ENCODE measurements at places on chromosomes 7 and 10.

DNA sequence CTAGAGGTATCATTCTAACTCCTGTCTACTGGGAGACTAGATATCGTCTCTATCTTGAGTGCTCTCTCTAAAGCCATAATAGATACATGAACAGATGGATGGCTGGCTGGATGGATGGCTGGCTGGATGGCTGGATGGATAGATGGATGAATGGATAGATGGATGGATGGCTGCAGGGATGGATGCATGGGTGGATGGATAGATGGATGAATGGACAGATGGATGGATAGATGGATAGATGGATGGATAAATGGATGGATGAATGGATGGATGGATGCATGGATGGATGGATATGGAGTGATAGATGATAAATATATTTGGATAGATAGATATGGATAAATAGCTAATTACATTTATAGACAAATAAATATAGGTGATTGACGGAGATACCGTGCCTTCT is 191.2 kb upstream of the KLF6 start:
- no peak for DNase-seq

GRCh38 chr10:10886861-10887531 is 130.7 kb upstream of the CELF2 start:
- no peak for DNase-seq

GRCh38 chr7:54989453-54990225 is 29.2 kb upstream of the EGFR start:
- DNase-seq: no peak

- DNase-seq: no peak
These were observed 141.8 kb upstream of the GPR22 start for GRCh38 chr7:107327986-107328569.

GRCh38 chr10:129847741-129848483 is 116.2 kb downstream of the EBF3 start:
- DNase-seq: no peak

- no peak for DNase-seq
These were observed 73.8 kb upstream of the CDK1 start for GRCh38 chr10:60704471-60704870.

- DNase-seq: no peak
These were observed 13.0 kb downstream of the LHPP start for GRCh38 chr10:124474514-124475070.

DNA sequence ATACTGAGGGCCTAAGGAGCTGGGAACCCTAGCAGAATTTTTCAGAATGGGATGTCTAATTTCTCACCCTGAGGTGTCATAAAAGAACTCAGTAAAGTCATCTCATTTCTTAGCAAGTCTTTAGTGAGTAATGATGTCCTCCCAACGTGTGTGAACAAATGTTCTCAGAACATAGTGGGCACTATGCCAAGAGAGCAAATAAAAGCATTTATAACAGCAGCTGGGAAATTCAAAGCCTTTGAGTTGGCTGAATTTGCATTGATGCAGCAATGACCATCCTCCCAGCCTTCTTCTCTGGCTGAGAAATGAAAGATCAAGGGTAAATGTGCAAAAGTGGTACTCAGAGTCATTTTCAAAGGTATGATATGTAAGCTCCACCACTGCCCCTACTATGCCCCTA is 109.4 kb downstream of the FAM107B start:
- DNase-seq: no peak

GRCh38 chr10:123904834-123905409 is 13.3 kb upstream of the CPXM2 start:
- no peak for DNase-seq

GRCh38 chr7:90172624-90173023 is 18.4 kb downstream of the STEAP1 start:
- DNase-seq: no peak

DNA sequence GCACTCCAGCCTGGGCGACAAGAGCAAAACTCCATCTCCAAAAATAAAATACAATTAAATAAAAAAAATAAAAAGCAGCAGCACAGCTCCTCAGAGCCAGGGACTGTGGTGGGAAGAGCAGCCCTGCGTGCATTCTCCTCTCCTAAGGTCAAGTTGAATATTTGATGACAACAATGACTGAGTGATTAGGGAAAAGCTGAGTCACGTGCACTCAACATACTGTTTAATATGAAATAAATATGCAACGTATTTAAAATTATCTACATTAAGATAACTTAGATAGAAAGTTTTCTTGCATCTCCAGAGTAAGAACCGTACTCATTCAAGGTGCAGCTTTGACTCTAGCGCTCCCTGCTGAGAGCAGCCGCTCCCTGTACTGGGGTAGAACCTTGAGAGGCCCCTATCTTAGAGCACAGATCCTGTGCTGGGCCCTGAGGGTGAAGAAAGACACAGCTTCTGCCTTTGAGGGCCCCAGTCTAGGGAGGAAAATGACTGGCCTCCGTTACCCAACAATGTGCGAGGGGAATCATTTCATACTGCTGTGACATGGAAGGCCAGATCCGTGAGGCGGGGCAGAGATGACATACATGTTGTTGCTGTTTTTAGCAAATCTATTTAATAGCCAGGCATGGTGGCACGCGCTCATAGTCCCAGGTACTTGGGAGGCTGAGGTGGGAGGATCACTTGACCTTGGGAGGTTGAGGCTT is 81.1 kb downstream of the SVIL start:
- DNase-seq: no peak

DNA sequence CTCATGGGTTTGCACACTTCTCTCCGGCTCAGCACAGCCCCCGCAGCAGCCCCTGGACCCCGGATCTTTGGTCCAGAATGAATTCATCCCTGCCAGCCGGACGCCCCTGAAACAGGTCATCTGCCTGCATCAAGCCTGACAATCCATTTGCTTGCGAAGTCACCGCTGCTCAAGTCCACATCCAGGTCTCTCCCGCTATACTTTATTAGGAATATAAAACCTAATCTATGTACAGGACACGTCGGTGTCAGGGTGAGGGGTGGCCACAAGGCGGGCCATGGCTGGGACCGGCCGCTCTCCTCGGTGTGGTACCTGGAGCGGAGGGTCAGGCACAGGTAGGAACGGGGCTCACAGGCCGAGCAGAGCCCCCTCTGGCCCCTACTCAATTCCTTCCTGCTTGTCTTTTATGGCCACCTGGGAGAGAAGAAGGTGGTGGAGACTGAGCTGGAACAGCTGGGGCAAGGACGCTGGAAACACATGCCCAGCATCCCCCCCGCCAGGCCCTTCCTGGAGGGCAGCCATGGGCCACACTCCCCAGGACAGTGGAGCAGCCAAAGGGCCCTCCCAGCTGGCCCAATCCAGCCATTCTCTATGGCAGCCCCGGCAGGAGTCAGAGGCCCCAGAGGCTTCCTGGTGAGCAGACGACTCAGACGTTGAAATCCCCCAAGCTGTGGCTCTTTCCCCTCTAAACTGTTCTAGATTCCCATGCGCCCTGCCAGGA is 5.3 kb downstream of the POLR2J start:
- DNase-seq: no peak

DNA sequence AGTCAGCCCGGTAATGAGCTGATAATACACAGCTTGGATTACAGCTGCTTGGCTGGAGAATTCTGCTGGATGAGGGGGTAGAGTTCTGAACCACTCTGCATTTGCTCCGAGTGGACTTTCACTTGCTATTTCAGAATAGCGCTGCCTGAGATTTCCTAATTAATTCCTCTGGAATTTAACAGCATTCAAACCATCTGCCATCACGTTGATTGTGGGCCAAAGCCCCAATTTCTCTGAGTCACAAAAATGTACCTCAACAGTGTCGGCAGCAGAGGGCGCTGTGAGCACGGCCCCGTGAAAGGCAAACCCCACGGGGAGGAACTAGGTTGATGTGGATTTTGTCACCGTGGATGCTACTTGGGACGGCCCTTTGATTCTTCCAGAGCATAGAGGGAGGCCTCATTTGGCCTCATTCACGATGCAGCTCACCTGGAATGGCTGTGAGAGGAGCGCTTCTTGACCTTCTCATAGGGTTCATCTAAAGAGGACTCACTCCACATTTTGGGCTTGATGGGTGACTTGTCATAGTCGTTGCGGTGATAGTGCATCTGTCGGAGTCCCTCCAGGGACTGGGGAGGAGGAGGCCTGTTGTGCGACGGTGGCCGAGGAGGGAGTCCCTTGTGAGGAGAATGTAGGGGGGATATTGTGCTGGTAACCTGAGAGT is 73.3 kb downstream of the PRPF18 start:
- peak; percentile 86 for DNase-seq

DNA sequence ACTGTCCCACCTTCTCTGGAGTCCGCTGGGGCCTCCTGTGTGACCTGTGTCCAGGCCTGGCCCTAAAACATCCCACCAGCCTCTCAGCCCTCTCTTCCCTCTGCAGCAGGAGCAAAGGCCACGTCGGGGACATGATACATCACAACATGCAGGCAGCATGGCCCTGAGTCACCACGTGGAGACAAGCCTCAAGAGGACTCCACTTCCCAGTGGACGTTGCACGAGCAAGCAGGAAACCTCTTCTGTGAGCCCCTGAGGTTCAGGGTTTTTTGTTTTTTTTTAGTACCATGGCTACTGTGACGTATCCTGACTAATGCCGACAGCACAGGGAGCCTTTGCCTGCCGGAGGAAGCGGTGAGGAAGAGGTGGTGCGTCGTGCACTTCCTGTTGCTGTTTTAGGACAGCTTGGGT is 165.9 kb downstream of the DNAJB6 start:
- DNase-seq: no peak

DNA sequence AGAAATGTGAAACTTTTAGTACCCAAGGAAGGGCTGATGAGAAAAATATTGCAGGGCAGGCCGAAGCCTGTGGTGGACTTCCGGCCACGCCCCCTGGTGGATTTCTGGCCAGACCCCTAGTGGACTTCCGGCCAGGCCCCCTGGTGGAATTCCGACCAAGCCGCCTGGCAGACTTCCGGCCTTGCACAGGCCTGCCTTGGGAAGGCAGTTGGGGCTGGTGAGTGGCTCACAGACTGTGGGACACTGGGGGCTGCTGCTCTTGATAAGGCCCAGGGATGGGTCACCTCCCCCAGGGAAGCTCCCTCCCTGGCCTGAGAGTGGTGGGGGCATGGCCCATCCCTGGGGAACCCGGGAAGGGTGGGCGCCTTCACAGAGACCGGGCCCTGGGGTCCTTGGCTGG is 116.4 kb upstream of the MKI67 start:
- DNase-seq: no peak

DNA sequence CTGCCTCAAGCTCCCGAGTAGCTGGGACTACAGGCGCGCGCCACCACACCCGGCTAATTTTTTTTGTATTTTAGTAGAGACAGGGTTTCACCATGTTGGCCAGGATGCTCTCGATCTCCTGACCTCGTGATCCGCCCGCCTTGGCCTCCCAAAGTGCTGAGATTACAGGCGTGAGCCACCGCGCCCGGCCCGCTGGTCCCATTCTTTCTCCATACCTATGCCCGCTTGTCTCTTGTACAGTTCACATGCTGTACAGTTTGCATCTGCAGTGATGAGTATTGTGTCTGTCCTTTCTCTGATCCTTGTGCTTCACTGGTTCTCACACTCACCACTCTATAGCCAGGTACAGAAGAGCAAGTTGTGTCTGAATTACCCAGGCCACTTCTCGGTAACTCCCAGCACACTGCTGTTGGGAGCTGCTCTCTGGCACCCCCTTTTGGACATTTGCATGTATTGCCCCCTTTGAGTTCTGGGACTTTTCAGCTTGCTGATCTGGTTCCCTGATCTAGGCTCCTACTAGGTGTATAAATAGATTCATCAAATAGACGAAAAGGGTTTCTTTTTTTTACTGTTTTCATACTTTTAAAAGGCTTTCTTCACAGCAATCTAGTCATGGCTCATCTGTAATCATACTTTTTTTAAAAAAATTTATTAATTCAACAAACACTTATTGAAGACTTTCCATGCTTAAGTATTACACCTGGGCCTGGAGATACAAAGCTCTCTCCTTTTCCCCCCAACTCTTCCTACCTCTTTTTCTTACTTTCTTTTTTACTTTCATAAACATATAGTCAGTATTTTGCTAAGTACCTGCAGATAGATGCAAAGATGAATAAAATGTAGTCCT is 53.5 kb downstream of the AOAH start:
- peak; percentile 57 for DNase-seq

GRCh38 chr10:21993360-21994001 is 10.0 kb downstream of the DNAJC1 start:
- DNase-seq: no peak

GRCh38 chr7:130305433-130306042 is 12.6 kb downstream of the CPA4 start:
- no peak for DNase-seq

GRCh38 chr10:33277135-33277536 is 57.3 kb downstream of the NRP1 start:
- DNase-seq: no peak

DNA sequence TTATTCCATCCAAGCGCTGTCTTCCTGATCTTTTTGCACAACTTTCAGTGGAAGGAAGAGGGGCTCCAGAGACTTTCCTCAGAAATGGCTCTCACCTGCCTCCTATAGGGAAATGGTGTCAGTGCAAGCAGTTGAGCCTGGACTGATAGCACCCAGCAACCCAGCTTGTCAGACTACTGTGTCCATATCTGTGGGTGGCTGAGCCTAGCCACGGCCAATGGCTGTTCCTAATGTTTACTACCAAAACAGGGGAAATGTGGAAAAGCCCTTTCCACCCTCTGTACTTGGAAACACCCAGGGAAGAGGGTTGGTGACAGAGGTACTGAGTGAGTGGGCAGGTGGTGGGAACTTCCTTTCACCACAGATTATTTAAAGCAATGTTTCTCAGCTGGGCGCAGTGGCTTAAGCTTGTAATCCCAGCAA is 4.3 kb upstream of the YKT6 start:
- DNase-seq: peak; percentile 70

DNA sequence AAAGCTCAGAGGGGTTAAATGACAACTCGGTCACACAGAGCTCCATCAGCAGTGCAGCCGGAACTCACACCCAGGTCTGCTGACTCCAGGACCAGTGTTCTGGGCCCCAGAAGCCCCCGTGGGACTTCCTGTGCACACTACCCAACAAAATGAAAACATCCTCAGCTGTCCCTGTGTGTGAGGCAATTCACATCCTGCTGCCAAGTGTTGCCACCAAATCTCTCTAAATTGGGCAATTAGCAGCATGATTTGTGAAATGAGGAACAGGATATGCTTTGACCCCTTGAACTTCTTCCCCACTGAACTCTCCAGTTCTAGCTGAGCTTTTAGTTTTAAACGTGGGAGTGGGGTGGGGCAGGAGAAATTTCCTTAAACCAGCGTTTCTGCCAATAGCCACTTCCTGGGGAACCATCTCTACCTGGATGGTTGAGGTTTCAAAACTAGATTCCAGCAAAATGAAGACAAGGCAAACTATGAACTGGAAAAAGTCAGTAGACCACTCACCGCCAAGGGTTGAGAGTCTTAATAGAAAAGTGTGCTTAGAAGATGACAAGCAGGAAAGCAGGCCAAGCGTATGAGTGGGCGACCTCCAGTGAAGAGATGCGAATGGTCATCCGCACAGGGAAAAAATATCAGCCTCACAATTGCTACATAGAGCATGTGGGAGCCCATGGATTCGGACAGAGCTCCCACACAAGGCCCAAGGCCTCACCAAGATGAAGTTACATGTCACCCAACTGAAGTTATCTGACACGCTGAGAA is 51.9 kb upstream of the CHST15 start:
- no peak for DNase-seq

GRCh38 chr7:106243893-106244292 is 40.9 kb downstream of the NAMPT start:
- no peak for DNase-seq

GRCh38 chr7:134209322-134210015 is 82.3 kb downstream of the LRGUK start:
- DNase-seq: no peak

GRCh38 chr10:12699258-12699700 is 302.2 kb downstream of the CCDC3 start:
- no peak for DNase-seq
